ENCODE measurements at places on chromosomes 6 and 20.

GRCh38 chr20:49786668-49787370 is 25.8 kb upstream of the SLC9A8 start:
- H3K4me3 ChIP-seq, result no peak overlapping the region
- peaks cover 9% of the 10 kb centered on the region for H3K4me1 ChIP-seq
- H3K27me3 ChIP-seq, result no peaks in the 10 kb centered on the region
- H3K36me3 ChIP-seq, result no peaks in the 10 kb centered on the region
- H3K27ac ChIP-seq, result no peak overlapping the region
- DNase-seq, result no peak

DNA sequence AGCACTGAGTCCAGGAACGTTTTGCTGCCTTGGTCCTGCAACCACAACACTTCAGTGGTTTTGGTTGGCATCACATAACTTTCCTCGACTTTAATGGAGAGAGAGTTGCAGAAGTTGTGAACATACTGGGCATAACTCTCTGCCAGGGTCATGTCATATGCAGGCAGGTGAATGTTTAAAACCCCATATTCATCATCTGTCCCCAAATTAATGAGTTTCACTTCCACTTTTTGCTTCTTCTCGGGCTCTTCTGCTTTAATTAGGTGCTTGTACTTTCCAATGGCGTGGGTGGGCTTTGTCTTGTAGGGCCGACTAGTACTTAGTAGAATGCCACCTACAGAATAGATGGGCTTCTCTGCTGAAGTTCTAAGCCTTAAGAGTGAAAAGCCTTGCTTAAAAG is 45.2 kb upstream of the TFAP2A start:
- no peak overlapping the region for H3K4me3 ChIP-seq
- no peak overlapping the region for H3K27ac ChIP-seq
- H3K36me3 ChIP-seq, result no peaks in the 10 kb centered on the region
- peaks cover 14% of the 10 kb centered on the region for H3K27me3 ChIP-seq
- H3K4me1 ChIP-seq, result no peaks in the 10 kb centered on the region

GRCh38 chr6:158808941-158809678 is 10.1 kb downstream of the EZR start:
- no peaks in the 10 kb centered on the region for H3K27me3 ChIP-seq
- peaks cover 59% of the 10 kb centered on the region for H3K4me1 ChIP-seq
- H3K4me3 ChIP-seq, result no peak overlapping the region
- H3K36me3 ChIP-seq, result peaks cover 45% of the 10 kb centered on the region
- peak; percentile 36 for DNase-seq

GRCh38 chr6:118645395-118645794 is 6.0 kb downstream of the CEP85L start:
- DNase-seq, result no peak
- peaks cover 4% of the 10 kb centered on the region for H3K4me1 ChIP-seq
- H3K36me3 ChIP-seq, result no peaks in the 10 kb centered on the region
- peaks cover 10% of the 10 kb centered on the region for H3K27me3 ChIP-seq

DNA sequence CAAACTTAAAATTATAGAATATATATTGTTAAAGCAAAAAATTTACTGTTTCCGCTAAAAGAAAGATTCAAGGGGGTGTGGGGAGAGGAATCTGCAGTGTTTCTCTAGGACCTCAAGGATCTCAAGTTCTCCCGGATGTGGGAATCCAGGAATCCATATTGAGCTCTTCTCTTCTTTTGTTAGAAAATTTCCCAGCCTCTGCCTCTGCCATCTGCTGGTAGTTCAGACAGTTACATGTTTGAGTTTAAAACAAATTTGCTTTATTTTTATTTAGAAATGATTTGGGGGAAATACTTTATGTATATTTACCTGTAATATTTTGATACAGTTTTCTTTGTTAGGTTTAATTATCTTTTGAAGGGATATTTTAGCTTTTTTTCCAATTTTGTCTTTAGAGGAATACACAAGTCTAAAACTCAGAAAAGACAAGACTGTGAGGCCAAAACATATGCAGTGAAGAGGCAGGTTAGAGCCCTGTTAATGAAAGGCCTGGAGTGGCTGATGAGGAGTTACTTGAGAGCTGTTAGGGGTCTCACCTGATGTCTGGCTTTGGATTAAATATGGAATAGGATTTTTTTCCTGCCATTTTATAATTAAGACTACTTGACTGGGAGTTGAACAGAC is 268.8 kb downstream of the ARID1B start:
- no peak overlapping the region for H3K4me3 ChIP-seq
- H3K27ac ChIP-seq, result no peak overlapping the region
- H3K36me3 ChIP-seq, result peaks cover 9% of the 10 kb centered on the region
- H3K27me3 ChIP-seq, result no peaks in the 10 kb centered on the region

DNA sequence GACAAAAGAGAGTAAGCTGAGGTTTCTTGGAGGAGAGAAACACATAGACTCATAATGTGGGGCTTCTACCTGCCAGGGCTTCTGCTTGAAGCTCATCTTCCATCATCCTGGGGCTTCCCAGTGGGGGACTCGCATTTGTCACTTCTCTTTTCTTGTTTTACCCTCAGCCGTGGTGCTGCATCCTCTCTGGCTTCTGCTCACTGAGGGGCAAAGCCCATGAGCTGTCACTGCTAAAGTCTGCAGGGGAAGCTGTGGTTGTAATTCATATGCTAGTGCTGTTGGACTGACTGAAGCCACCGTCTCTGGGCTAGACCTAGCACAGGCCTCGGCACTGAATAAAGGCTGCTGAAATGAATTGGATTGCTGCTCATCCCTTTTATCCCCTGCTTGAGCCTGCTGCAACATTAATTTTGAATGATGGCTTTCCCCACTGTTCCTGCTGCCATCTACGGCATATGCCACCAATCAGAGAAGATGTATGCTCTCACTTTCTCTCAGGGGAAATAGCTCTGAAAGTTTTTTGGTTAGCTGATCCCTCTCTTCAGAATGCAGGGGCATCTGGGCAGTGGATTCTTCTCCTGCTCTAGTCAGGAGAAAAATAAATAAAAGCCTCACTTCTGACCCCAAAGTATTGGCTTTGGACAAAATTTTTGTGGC is 568.4 kb upstream of the MAP3K7 start:
- no peak overlapping the region for H3K4me3 ChIP-seq
- no peaks in the 10 kb centered on the region for H3K27me3 ChIP-seq
- H3K27ac ChIP-seq, result no peak overlapping the region
- H3K36me3 ChIP-seq, result no peaks in the 10 kb centered on the region
- H3K4me1 ChIP-seq, result no peaks in the 10 kb centered on the region

GRCh38 chr6:56616967-56617366 is 25.7 kb downstream of the DST start:
- no peaks in the 10 kb centered on the region for H3K27me3 ChIP-seq
- peaks cover 46% of the 10 kb centered on the region for H3K36me3 ChIP-seq
- no peak overlapping the region for H3K4me3 ChIP-seq
- H3K4me1 ChIP-seq, result no peaks in the 10 kb centered on the region
- DNase-seq, result no peak

GRCh38 chr20:31691646-31692275 is 30.9 kb downstream of the BCL2L1 start:
- H3K4me3 ChIP-seq, result no peak overlapping the region
- H3K27me3 ChIP-seq, result no peaks in the 10 kb centered on the region
- no peak overlapping the region for H3K27ac ChIP-seq
- peaks cover 14% of the 10 kb centered on the region for H3K36me3 ChIP-seq
- DNase-seq, result no peak

- H3K4me3 ChIP-seq, result no peak overlapping the region
- peaks cover 36% of the 10 kb centered on the region for H3K36me3 ChIP-seq
- no peak for DNase-seq
- H3K4me1 ChIP-seq, result no peaks in the 10 kb centered on the region
These were observed 40.4 kb upstream of the RAB22A start for GRCh38 chr20:58268936-58269619.

DNA sequence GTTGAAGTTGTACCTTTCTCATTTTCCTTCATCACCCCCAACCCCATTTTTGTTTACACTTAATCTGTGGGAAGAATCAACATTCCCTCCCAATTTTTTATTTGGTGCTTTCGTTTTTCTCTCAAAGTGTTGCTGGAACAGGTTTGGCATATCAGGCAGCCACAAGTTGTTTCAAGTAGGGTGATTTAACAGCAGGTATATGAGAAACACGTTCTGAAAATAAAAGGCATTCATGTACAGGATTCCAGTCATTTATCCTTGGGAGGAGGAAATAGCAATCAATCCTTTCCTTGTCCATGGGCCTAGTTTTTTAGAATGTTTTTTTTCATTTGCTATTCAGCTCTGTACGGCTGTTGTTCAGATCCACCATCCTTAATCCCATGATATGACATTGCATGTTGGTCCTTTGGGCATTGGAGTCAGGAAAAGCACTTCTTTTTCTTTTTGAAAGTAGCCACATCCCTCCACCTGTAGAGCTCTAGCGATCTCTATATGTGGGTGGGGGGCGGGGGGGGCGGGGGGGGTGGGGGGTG is 120.2 kb downstream of the JARID2 start:
- H3K27me3 ChIP-seq, result no peaks in the 10 kb centered on the region
- H3K4me1 ChIP-seq, result peaks cover 7% of the 10 kb centered on the region
- no peak overlapping the region for H3K27ac ChIP-seq
- no peaks in the 10 kb centered on the region for H3K36me3 ChIP-seq
- no peak overlapping the region for H3K4me3 ChIP-seq
- no peak for DNase-seq

GRCh38 chr6:42315991-42316970 is 98.6 kb upstream of the MRPS10 start:
- peaks cover 12% of the 10 kb centered on the region for H3K4me1 ChIP-seq
- no peak overlapping the region for H3K27ac ChIP-seq
- no peak for DNase-seq
- no peaks in the 10 kb centered on the region for H3K27me3 ChIP-seq
- H3K4me3 ChIP-seq, result no peak overlapping the region

GRCh38 chr20:22684072-22684762 is 99.8 kb upstream of the FOXA2 start:
- no peak overlapping the region for H3K4me3 ChIP-seq

DNA sequence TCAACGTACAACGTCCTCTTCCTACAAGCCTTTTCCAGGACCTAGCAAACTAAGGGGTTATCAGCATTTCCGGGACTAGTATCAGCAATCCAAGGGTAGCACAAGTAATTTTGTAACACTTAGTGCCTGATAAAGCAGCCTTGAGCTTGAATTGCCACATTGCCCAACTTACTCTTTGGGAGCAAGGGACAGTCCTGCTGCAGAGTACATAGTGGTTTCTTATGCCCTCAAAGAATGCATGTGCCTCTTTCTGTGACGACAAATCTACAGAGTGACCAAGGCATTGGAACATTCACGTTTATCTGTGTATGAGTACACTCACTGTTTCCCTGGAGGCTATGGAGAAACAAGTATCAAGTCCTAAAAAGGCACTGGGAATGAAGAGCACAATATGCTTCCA is 3.2 kb upstream of the ID4 start:
- H3K4me3 ChIP-seq, result no peak overlapping the region
- no peaks in the 10 kb centered on the region for H3K36me3 ChIP-seq
- H3K27ac ChIP-seq, result no peak overlapping the region
- H3K27me3 ChIP-seq, result peaks cover 38% of the 10 kb centered on the region

GRCh38 chr6:124941259-124941658 is 21.0 kb upstream of the RNF217 start:
- H3K27me3 ChIP-seq, result no peaks in the 10 kb centered on the region
- H3K4me3 ChIP-seq, result no peak overlapping the region
- H3K27ac ChIP-seq, result no peak overlapping the region
- no peaks in the 10 kb centered on the region for H3K36me3 ChIP-seq
- no peak for DNase-seq

DNA sequence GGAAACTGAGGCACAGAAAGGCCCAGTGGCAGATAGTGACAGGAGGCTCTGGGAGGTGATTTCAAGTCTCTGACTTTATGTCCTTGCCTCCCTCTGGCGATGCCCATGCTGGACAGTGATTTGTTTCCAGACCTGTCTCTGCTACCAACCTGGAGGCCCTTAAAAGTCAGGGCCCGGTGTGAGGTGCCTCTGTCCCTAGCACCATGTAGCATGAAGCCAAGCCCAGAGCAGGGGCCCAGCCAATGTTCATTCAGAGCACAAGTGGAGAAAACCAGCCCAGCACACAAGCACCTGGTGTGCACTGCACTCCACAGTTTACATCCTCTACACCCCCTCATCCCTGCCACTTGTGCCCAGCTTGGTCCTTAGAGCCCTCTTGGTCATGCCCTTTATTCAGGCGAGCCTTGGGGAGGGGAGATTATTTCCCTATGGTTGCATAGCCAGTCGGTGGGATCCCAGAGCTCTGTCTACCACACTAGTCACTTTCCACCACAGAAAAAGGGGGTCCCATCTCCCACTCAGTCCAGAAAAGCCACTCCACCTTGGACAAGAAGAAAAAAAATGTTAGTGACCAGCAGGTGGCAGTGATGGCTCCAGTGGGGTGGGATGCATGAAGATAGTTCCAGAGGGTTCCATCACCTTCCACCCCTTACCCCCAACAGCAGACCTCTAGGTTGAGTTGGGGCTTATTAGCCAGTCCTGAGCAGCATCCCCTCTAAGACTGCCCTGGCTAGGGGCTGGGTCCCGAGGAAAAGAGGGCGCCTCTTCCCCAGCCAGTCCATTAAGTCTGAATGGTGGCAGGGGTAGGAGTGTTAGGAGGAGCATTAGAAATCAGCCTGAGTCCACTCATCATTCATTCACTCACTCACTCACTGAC is 30.9 kb downstream of the KIAA1755 start:
- no peaks in the 10 kb centered on the region for H3K36me3 ChIP-seq
- no peaks in the 10 kb centered on the region for H3K4me1 ChIP-seq
- DNase-seq, result no peak
- H3K4me3 ChIP-seq, result no peak overlapping the region
- no peak overlapping the region for H3K27ac ChIP-seq

DNA sequence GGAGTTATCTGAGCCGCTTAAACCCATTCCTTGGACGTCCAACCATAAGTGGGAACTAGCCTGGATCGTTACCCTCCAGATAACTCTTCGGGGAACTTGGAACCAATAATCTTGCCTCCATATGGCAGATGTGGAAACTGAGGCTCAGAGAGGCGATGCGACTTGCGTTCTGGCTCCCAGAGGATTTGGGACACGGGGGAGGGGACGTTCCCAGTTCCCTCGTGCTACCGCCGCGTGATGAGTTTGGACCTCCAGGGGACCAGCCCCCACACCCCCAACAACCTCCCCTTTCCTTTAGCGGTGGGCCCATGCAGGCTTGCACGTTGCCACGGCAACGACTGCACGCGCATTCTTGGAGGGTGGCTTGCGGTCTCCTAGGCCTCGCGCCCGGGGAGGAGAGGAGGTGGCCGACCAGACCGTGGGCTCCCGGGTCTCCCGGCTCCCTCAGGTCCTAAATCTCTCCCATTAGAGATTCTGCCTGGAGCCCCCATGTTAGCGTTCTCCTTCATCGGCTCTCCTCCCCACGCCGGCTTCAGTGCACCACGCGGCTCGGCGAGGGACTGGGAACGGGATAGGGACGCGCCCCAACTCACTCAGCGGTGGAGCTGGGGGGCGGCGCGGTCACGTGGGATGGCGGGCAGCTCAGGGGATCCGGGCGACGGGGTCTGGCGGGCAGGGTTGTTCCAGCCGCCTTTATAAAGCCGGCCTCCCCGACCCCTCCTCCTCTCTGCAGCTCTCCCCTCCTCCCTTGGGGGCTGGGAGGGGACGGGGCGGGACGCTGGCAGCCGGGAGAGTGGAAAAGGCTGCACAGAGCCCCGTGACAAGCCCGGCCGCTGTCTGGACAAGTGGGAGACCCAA is at the start of gene PLTP:
PLTP (minus strand) TSS at position 670 of the 858 bp plus-strand sequence. CDS start 703 bp downstream, outside the sequence.
- H3K4me3 ChIP-seq, result peak within 1 kb of the TSS; percentile 51
- H3K4me1 ChIP-seq, result peaks cover 21% of the 10 kb centered on the region
- peaks cover 6% of the 10 kb centered on the region for H3K36me3 ChIP-seq
- no peaks in the 10 kb centered on the region for H3K27me3 ChIP-seq

Measured in large intestine (tissue), 12 donors.